ENCODE measurements at places on chromosomes 1 and 21. TPM values are rescaled to one million over a fixed set of nuclear protein-coding genes. Genes with fewer than 3 reads are reported as not detected.

Gene PDZK1IP1
- 5.3 TPM for total RNA-seq

Gene MCL1
- 140 TPM for total RNA-seq

Gene TNFRSF9
- 3.0 TPM for total RNA-seq

Gene SMG7
- 33.1 TPM for total RNA-seq

Gene SPRR2G
- not detected for total RNA-seq

Gene SPRR1A
- total RNA-seq: not detected

Gene CACNA1S
- not detected for total RNA-seq

Gene SLC66A1
- total RNA-seq: 22.4 TPM

Gene SH2D1B
- 0.12 TPM for total RNA-seq

Gene SPRR1B
- not detected for total RNA-seq

Gene ACTN2
- total RNA-seq: 0.02 TPM

Gene KCNE2
- not detected for total RNA-seq
